ENCODE measurements at places on chromosomes 1 and 21. TPM values are rescaled to one million over a fixed set of nuclear protein-coding genes. Genes with fewer than 3 reads are reported as not detected.

Gene ABL2
- total RNA-seq: 67.4 TPM

Gene AKNAD1
- total RNA-seq: under 0.01 TPM

Gene ATP5PF
- total RNA-seq: 39.7 TPM

Gene PHTF1
- 32.5 TPM for total RNA-seq

Gene FCMR
- 0.25 TPM for total RNA-seq

Gene EVA1C
- total RNA-seq: 15.9 TPM

Gene KIAA1614
- total RNA-seq: 4.0 TPM

Gene FAM177B
- not detected for total RNA-seq

Gene AZIN2
- 0.64 TPM for total RNA-seq

Gene CHIA
- not detected for total RNA-seq

Data from dermis microvascular lymphatic vessel endothelial cell (primary cell).